ENCODE measurements at places on chromosomes 4 and X. TPM values are rescaled to one million over a fixed set of nuclear protein-coding genes. Genes with fewer than 3 reads are reported as not detected.
A peak's percentile ranks its signal among the peaks of the same experiment; 100 is the strongest.

DNA sequence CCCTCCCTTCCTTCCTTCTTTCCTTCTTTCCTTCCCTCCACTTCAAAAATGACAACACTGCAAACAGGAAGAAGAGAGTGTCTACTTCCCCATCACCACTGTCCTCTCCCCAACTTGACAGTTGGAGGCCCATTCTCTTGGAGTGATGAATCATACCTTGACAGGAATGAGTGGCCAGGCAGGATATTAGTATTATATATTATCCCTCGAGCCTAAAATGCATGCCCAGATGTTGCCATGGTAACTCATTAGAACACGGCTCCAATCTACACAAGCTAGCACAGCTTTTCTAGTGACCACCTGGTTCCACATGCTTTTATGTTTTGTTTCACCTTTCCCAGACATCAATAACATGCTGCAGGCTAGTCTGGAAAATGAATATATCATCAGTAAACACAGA lies 71.3 kb upstream of the LHFPL1 start:
- no peaks in the 10 kb centered on the region for H3K36me3 ChIP-seq
- no peaks in the 10 kb centered on the region for H3K27me3 ChIP-seq
- no peaks in the 10 kb centered on the region for H3K4me1 ChIP-seq
- no peak overlapping the region for H3K4me3 ChIP-seq

DNA sequence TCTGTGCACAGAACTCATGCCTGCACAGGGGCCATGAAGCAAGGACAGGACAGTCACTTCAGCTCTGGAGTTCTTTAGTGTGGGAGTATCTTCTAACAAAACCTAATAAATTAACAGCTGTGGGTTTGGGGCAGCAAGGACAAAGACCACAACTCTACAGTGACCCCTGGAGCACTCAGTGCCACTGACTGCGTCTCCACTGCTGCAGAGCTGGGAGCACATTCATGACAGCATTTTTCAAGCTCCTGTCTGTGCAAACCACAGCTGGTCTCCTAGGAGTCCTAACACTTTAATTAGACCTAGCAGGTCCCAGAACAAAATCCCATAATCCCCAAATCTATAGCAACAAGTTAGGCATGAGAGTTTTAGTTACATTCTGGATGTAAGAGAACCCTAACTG lies 76.5 kb downstream of the RTL9 start:
- H3K4me3 ChIP-seq: no peak overlapping the region
- H3K36me3 ChIP-seq: no peaks in the 10 kb centered on the region
- H3K27ac ChIP-seq: no peak overlapping the region
- DNase-seq: no peak

- H3K4me1 ChIP-seq: peaks cover 44% of the 10 kb centered on the region
- H3K36me3 ChIP-seq: no peaks in the 10 kb centered on the region
- no peaks in the 10 kb centered on the region for H3K27me3 ChIP-seq
- H3K27ac ChIP-seq: peak overlapping the region; percentile 23
Observed at GRCh38 chrX:71099736-71100135, 4.1 kb downstream of the FOXO4 start.

- no peak overlapping the region for H3K27ac ChIP-seq
- peaks cover 5% of the 10 kb centered on the region for H3K4me1 ChIP-seq
- H3K27me3 ChIP-seq: no peaks in the 10 kb centered on the region
- DNase-seq: no peak
- no peaks in the 10 kb centered on the region for H3K36me3 ChIP-seq
Observed at GRCh38 chrX:107747596-107748161, 27.9 kb downstream of the TSC22D3 start.

GRCh38 chr4:177517862-177518261 lies 75.6 kb upstream of the AGA start:
- no peaks in the 10 kb centered on the region for H3K27me3 ChIP-seq
- no peaks in the 10 kb centered on the region for H3K36me3 ChIP-seq
- no peak for DNase-seq
- no peaks in the 10 kb centered on the region for H3K4me1 ChIP-seq
- no peak overlapping the region for H3K27ac ChIP-seq
- H3K4me3 ChIP-seq: no peak overlapping the region

SLC9B1 gene
- 5.2 TPM for total RNA-seq

DNA sequence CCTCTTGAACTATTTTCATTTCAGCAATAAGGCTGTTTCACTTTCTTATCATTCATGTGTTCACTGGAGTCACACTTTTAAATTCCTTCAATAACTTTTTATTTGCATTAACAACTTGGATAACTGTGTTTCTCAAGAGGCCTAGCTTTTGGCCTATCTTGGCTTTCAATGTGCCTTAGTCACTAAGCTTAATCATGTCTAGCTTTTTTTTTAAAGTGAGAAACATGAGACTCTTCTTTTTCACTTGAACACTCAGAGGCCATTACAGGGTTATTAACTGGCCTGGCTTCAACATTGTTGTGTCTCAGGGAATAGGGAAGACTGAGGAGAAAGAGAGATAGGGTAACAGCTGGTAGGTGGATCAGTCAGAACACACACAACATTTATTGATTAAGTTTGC lies 64.0 kb upstream of the VCX2 start:
- H3K4me3 ChIP-seq: no peak overlapping the region
- DNase-seq: no peak
- H3K27me3 ChIP-seq: no peaks in the 10 kb centered on the region
- no peaks in the 10 kb centered on the region for H3K36me3 ChIP-seq

DNA sequence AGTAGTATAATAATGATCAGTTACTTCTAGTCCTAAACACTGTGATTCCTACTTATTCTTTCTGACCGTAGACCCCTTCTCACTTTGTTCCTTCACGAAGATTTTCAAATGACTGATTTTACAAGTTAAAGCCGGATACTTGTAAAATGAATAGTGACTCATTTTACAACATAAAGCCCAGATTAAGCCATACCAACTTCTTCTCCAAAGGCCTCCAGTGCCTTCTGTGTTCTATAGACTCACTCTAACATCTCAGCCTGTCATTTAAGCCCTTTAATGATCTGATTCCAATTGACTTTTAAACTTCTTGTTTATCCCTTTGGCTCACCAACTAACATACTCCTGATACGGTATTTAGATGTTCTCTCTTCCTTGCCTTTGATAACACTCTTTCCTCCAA lies 480.0 kb upstream of the HS3ST1 start:
- DNase-seq: no peak
- H3K27me3 ChIP-seq: no peaks in the 10 kb centered on the region
- H3K4me3 ChIP-seq: no peak overlapping the region

- no peak for DNase-seq
- H3K4me1 ChIP-seq: no peaks in the 10 kb centered on the region
- no peak overlapping the region for H3K4me3 ChIP-seq
- no peaks in the 10 kb centered on the region for H3K36me3 ChIP-seq
- H3K27me3 ChIP-seq: no peaks in the 10 kb centered on the region
Observed at GRCh38 chr4:88757067-88757466, 59.4 kb upstream of the NAP1L5 start.

STK32B gene
- total RNA-seq: 1.7 TPM

- H3K27ac ChIP-seq: no peak overlapping the region
- H3K4me3 ChIP-seq: no peak overlapping the region
- no peaks in the 10 kb centered on the region for H3K27me3 ChIP-seq
- no peak for DNase-seq
- H3K4me1 ChIP-seq: no peaks in the 10 kb centered on the region
Observed at GRCh38 chr4:95833711-95834194, 6.1 kb upstream of the PDHA2 start.

GRCh38 chrX:31070057-31070468 lies 1.8 kb downstream of the FTHL17 start:
- no peak for DNase-seq
- H3K4me1 ChIP-seq: no peaks in the 10 kb centered on the region
- H3K4me3 ChIP-seq: no peak overlapping the region
- no peak overlapping the region for H3K27ac ChIP-seq
- H3K27me3 ChIP-seq: no peaks in the 10 kb centered on the region

ABCD1 gene
- total RNA-seq: 7.3 TPM

GRCh38 chrX:53312946-53313727 lies 31.8 kb upstream of the IQSEC2 start:
- DNase-seq: peak; percentile 54
- H3K27ac ChIP-seq: no peak overlapping the region
- no peaks in the 10 kb centered on the region for H3K27me3 ChIP-seq
- H3K4me3 ChIP-seq: no peak overlapping the region
- H3K36me3 ChIP-seq: no peaks in the 10 kb centered on the region

- H3K36me3 ChIP-seq: no peaks in the 10 kb centered on the region
- DNase-seq: no peak
- H3K27me3 ChIP-seq: no peaks in the 10 kb centered on the region
Observed at GRCh38 chr4:114642173-114642780, 43.7 kb downstream of the UGT8 start.

SAGE1 gene
- not detected for total RNA-seq

FGG gene
- total RNA-seq: not detected

DNA sequence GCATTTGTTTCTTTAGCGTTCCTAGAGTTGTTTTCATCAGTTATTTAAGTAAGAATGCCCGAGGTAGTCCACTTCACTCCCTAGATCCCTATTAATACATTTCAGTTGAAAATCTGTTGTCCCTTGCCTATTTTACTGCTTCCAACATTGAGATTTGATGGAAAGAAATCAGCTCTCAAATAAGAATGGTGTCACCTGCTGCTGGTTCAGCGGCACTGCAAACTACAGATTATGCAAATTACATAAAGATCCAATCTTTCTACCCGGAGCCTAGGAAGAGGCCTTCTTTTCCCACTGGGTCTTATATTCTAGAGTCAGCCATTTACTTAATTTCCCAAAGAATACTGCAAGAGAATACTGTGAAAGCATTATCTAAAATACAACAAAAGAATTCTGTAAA lies 597.6 kb upstream of the MAGEB2 start:
- H3K27ac ChIP-seq: no peak overlapping the region
- no peaks in the 10 kb centered on the region for H3K27me3 ChIP-seq
- H3K36me3 ChIP-seq: no peaks in the 10 kb centered on the region
- no peak overlapping the region for H3K4me3 ChIP-seq

DNA sequence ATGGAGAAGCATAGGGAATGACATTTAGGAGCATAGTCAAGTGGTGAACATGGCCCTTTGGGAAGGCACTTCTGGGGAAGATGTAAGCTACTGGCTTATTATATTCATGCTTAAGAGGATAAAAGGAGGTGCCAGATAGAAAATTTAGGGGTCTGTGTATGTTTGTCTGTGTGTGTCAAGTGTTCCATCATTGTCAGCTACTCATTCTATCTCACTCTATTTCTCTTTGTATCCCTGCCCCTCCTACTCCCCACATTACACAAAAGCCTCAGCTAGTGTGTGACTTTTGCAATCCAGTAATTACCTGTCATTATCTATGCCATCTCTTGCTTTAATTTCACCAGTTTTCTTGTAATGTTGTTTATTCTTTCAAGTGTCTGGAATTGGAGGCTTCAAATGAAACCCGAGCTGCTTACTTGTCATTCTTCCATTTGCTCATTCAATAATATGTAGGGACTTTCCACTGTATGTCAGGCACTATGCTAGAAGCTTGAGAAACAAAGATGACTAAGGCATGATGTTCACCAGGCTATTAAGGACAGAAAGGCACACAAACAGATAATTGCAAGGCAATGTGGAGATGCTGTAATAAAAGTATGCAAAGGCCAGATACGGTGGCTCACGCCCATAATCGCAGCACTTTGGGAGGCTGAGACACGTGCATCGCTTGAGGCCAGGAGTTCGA lies 229.8 kb upstream of the TEX13C start:
- no peaks in the 10 kb centered on the region for H3K4me1 ChIP-seq
- H3K4me3 ChIP-seq: no peak overlapping the region
- no peak for DNase-seq
- no peaks in the 10 kb centered on the region for H3K36me3 ChIP-seq
- no peaks in the 10 kb centered on the region for H3K27me3 ChIP-seq

ADGRG2 gene
- not detected for total RNA-seq

DNA sequence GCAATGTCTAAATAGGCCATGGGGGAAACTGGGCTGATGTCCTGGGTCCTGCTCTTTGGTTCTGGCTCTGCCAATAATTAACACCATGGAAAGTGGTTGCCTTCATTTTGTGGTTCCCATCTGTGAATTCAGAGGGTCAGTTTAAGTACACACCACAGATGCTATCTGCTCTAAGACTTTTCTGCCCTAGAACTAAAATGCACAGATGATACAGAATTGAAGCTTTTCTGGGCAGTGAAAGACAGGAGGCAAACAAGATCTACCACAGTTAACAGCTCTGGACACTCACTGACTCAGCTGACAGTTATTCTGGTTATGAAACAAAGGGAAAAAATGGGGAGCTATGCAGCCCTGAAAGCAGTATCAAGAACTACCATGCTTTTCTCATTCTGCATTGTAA lies 37.3 kb downstream of the APBB2 start:
- no peaks in the 10 kb centered on the region for H3K36me3 ChIP-seq
- H3K27me3 ChIP-seq: no peaks in the 10 kb centered on the region
- H3K4me1 ChIP-seq: no peaks in the 10 kb centered on the region
- H3K27ac ChIP-seq: no peak overlapping the region

MAGEB10 gene
- not detected for total RNA-seq

DNA sequence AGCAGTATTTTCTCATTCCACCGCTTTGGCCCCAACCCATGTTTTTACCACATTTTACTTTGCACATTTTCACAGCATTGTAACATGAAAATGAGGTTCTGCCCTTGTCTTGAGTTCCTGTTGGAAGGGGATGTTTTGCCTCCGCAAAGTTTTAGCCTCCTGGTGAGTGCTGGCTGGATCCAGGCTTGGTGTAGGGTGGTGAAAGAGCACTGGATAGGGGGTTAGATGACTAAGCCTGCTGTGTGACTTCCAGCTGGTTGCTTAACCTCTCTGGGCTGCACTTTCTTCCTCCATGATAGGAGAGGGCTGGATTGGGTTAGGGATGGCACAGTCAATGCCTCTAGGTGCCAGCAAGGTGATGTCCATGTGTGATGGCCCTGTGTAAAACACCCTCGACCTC lies 28.9 kb downstream of the CYTL1 start:
- no peaks in the 10 kb centered on the region for H3K27me3 ChIP-seq
- H3K4me3 ChIP-seq: no peak overlapping the region
- no peaks in the 10 kb centered on the region for H3K4me1 ChIP-seq

- peak overlapping the region; percentile 26 for H3K4me3 ChIP-seq
- H3K27me3 ChIP-seq: no peaks in the 10 kb centered on the region
- DNase-seq: no peak
- peaks cover 3% of the 10 kb centered on the region for H3K36me3 ChIP-seq
- peaks cover 3% of the 10 kb centered on the region for H3K4me1 ChIP-seq
- H3K27ac ChIP-seq: no peak overlapping the region
Observed at GRCh38 chr4:39446842-39447573, 11.7 kb downstream of the RPL9 start.

SPANXA1 gene
- not detected for total RNA-seq

- no peaks in the 10 kb centered on the region for H3K36me3 ChIP-seq
- no peaks in the 10 kb centered on the region for H3K27me3 ChIP-seq
- no peak overlapping the region for H3K4me3 ChIP-seq
- no peak for DNase-seq
Observed at GRCh38 chrX:54995621-54996020, 1.6 kb upstream of the PFKFB1 start.

CHST7 gene
- 7.2 TPM for total RNA-seq
